ENCODE measurements at places on chromosomes 7 and 10. TPM values are rescaled to one million over a fixed set of nuclear protein-coding genes. Genes with fewer than 3 reads are reported as not detected.

The NPFFR1 gene
- not detected for polyA plus RNA-seq

- peak; percentile 50 for DNase-seq
Observed at GRCh38 chr7:84688671-84689070, 494.1 kb upstream of the SEMA3A start.

GRCh38 chr10:95691281-95691680 is 2.4 kb downstream of the TCTN3 start:
- DNase-seq, result no peak

DNA sequence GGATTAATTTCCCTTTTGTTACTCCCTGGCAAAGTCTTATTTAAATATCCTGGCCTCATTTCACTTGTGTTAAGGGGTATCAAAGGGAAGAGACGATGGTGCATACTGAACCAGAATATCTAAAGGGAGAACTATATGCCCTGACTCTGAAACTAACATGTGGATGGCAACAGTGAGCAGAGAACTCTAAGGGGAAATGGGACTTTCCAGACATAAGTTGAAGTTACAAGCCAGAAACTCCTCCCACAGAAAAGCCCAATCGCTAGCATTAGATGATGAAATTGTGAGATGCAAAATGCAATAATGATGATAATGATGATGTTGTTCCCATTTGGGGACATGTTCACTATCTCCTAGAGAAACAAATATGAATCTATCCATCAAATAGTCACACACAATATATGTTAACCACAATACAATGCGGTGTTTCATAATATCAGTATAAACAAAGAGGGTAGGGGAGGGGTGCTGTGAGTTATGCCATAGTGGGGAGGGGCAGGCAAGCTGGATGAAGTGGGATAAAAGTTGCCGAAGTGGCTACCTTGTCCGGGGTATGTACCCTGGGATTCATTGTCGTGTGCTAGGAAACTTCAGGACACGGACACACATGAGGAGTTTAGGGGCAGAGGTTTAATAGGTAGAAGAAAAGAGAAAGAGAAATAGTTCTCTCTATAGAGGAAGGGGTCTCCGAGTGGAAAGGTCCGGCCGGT is 37.1 kb downstream of the TMEM229A start:
- DNase-seq, result no peak

The CASTOR2 gene
- polyA plus RNA-seq, result 8.0 TPM

- DNase-seq, result peak; percentile 41
Observed at GRCh38 chr10:92834331-92834730, 14.0 kb upstream of the EXOC6 start.

The PTF1A gene
- polyA plus RNA-seq, result not detected

- peak; percentile 70 for DNase-seq
Observed at GRCh38 chr10:90969947-90970673, 49.2 kb upstream of the ANKRD1 start.

The GRID2IP gene
- not detected for polyA plus RNA-seq

DNA sequence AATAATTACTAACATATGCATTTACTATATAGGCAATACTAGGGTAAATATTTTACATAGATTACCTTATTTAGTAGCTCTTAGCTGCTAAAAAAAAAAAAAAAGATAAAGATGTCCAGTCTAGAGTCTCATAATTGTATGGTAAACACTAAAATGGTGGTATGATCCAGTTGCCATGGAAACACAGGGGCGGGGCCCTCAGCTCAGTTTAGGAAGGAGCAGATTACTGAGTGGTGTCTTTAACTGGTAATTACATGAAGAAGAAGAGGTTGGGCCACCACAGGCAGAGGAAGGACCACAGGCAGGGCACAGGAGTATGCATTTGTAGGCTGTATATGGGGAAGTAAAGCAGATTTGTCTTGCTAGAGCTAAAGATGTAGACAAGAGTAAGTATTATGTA is 43.7 kb downstream of the ITGB8 start:
- DNase-seq, result no peak

DNA sequence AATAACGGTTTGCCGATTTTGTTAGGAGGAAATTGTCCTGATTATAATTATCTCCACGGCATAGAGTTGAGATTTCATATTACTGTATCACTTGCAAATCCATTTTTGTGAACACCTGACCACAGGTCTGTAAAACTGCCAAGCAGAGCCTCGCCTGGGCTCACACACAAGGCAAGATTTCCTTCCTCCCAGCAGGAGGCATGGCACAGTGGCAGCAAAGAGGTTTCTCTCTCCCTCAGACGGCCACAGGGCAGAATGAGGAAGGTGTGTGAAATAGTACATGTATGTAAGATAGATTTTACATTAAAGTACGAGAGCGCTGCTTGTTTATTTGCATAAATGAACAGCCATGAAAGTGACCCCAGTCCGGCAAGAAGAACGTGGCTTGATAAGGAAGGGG is 130.1 kb downstream of the CELF2 start:
- no peak for DNase-seq

GRCh38 chr7:42237811-42238541 is 967 bp upstream of the GLI3 start:
- peak; percentile 51 for DNase-seq

- DNase-seq, result no peak
Observed at GRCh38 chr7:16900209-16900768, 18.5 kb upstream of the AGR3 start.

- DNase-seq, result no peak
Observed at GRCh38 chr10:124315591-124316270, 103.0 kb downstream of the OAT start.

DNA sequence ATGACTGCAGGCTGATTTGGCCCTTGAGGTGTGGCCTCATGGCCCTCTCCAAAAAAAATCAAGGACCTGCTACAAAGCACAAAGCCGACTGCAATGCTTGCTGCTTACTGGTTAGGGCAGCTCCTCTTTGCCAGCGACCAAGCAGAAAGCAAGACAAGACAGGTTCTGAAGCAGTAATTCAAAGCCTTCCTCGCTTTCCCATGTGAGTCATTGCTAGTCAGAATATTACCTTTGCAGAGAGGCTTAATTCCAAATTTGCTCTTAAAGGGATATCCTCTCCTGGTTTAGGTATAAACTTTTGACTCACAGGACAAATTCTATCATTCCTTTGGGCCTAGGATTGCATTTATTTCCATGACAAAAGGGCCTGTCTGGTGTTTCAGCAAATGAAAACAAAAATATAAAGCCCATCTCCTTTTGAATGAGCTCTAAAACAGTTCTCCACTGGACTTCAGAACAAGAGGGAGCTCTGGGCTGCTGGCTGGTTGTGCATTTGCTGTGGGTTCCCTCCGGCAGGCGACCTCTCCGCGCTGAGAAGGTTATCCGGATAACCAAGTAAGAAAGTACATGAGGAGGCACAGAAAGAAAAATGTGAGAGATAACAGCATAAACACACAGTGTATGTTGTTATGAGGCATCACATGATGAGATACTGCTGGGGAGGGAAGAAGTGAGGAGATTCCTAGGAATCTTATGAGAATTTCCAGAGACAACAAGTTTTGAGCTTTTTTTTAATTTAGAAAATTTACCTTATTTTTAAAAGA is 90.8 kb downstream of the EGFR start:
- peak; percentile 68 for DNase-seq

The POLR2J2 gene
- 1.6 TPM for polyA plus RNA-seq

GRCh38 chr10:18334116-18334867 is 194.1 kb downstream of the CACNB2 start:
- DNase-seq, result peak; percentile 18

DNA sequence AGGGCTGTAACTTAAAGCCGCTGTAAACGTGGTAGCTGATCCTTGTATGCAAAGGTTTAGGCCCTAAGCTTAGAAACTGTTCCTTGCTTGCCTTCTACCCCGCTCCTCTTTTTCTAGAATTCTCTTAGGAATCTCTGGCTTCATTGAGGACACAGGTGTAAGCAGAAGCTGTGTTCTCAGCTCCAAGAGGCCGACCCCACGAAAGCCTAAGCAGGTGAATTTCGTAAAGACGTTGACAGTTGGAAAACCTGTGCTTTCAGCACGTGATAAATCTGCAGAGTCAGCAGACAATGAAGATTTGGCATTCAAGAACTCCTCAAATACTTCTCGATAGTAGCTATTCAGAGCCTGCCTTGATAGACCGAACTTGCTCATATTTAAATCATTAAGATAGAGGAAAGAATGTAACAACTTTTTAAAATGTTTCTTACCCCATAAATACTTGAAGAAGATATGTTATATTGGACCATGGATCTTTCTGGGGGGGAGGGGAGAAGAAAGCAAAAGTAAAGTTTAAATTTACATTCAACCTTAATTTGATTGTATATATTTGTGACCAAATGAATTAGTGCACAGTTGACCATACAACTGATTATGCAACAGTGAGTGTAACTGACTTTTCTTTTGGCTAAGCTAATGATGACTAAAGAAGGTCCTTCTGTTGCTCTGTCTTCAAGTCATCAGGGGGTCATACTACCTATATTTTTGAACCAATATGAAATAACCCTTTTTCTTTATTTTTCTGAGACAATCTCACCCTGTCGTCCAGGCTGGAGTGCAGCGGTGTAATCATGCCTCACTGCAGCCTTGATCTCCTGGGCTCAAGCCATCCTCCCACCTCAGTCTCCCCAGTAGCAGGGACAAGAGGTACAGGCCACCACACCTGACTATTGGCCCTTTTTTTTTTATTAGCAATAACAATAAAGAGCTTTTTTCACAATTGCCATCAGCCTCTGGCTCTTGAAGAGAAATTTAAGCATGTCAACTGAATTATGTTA is 1.2 kb upstream of the GDI2 start:
- DNase-seq, result peak; percentile 22

DNA sequence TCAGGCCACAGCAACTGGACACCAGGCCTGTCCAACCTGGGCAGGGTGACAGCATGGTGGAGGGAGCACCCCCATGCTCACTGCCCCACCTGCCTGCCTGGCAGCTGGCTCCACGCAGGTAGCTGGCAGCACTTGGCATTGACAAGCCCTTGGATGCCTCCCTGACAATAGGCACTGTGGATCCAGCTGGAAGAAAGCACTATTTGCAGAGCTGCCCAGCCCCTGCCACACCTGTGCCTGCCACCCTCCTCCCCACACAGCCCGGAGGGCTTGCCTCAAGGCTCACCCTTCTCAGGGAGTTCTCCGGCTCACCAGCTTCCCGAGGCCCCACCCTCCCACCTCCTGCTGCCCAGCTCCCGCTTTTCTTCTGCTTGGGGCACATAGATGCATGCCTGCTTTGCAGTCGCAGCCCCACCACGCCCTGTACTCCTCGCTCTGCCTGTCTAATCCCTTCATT is 160.1 kb downstream of the NEURL1 start:
- DNase-seq, result no peak

The SERPINE1 gene
- 2,870 TPM for polyA plus RNA-seq

The EEPD1 gene
- 15.2 TPM for polyA plus RNA-seq

DNA sequence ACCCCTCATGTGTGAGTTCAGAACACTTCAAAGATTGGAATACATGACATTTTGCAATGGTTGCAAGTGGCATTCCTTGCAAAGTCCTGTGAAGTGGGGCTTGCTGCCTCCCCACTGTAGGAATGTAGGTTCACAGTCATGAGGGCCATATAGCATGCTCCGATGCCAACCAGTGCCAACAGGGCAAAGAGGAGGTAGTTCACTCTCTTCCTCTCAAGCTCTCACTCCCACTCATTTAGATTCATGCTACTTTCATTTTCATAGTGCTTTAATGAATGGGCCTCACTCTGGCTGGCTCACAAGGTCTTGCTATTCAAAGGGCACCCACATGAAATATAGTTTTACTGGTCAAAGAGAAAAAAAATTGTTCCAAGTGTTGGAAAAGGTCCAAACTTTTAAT is 169.9 kb upstream of the AOAH start:
- DNase-seq, result no peak

The AOC1 gene
- not detected for polyA plus RNA-seq

GRCh38 chr7:1946773-1947450 is 276.8 kb downstream of the ELFN1 start:
- DNase-seq, result no peak

The TRDMT1 gene
- polyA plus RNA-seq, result 2.2 TPM

The SKAP2 gene
- 7.4 TPM for polyA plus RNA-seq

DNA sequence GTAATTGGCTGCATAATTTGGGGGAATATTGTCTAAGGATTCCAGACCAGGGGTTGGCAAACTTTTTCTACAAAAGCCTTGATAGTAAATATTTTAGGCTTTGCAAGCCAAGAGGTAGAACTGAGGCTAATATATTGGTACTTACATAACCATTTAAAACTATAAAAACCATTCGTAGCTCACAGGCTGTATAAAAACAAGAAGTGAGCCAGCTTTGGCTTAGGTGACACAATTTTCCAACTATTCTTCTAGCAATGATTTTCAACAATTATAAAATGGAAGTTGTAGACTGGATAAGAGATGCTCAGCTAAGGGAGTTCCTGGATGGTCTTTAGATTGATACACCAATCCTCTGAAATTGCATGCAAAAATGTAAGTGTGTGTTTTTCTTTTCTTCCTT is 1.4 kb downstream of the GPR141 start:
- no peak for DNase-seq

- DNase-seq, result no peak
Observed at GRCh38 chr7:68556537-68556936, 1041.7 kb upstream of the AUTS2 start.

- DNase-seq, result no peak
Observed at GRCh38 chr10:84957427-84957826, 629.0 kb downstream of the CCSER2 start.

DNA sequence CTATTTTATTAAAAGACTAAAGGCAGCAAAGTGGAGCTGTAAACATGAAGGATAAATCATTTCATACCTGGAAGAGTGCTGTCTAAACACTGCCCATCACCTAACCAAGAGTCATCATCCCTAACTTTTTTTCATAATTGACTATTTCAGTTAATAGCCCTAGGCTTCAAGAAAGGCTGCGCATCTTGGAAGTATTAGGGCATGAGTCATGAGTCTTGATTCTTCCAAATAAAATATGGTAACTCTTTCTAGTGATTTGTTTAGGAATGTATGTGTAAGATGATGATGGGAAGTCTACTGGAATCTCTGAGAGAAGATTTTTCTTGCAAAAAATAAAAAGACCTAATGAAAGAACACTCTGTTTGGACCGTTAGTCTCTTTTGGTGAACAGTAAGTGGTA is 207.7 kb upstream of the AHR start:
- peak; percentile 86 for DNase-seq

- no peak for DNase-seq
Observed at GRCh38 chr7:123923599-123923998, 1.4 kb upstream of the SPAM1 start.

DNA sequence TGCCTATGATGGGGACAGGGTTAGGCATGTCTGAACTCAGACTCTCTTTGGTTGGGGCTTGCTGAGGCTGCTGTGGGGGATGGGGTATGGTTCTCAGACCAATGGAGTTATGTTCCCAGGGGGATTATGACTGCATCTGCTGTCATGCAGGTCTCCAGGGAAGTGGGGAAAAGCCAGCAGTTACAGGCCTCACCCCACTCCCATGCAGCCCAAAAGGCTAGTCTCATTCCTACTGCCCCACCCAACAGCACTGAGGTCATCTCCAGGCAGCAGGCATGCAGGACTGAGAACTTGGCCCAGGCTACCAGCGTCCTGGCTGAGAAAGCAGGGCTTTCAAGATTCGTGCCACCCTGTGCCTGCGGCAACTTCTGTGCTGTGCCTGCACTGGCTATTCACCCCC is 373.3 kb downstream of the HTR7 start:
- DNase-seq, result no peak

- DNase-seq, result peak; percentile 73
Observed at GRCh38 chr7:90474284-90475210, 5.1 kb downstream of the PTTG1IP2 start.

- DNase-seq, result peak; percentile 95
Observed at GRCh38 chr7:47571331-47572093, 10.4 kb downstream of the TNS3 start.

All from IMR-90 (cell line).